ENCODE measurements at places on chromosomes 1 and 21.

GRCh38 chr21:38990424-38990794, 184.7 kb downstream of the ETS2 start:
- DNase-seq = no peak

DNA sequence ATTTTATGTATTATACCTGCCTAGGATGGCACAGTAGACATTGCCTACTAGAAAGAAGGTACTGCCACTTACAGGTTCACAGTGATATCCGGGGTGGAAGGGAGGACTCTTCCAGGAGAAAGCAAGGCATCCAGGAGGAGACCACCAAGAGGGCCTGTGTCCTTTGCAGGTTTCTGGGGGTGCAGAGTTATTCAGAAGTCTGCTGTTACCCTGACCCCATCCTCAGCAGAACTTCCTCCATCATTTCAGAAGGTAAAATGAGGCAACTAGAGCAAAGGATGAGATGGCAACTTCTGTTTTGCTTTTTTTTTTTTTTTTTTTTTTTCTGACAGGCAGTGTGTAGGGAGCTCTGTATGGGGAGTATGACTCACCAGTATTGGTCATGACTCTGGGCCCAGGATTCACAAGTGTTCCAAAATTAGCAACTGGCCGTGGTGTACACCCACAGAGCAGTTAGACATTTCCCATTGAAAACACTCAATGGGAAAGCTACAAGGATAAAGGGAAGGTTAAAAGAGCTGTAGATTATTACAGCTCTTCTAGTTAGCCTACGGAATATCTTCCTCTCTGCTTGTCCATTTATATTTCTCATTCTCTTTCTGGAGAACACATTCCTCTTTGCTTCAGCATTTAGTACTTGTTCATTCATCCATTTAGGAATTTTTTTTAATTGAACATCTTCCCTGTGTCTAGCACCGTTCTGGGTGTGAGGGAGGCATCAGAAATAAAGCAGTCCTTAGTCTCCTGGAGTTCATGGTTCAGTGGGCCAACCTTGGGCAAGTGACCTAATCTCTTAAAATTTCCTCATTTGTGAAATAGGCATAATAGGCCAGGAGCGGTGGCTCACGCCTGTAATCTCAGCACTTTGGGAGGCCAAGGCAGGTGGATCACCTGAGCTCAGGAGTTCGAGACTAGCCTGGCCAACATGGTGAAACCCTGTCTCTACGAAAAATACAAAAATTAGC, 50.5 kb upstream of the PPP2R5A start:
- DNase-seq = no peak

- DNase-seq = no peak
These were observed 10.2 kb downstream of the PRXL2B start for GRCh38 chr1:2596530-2597333.

DNA sequence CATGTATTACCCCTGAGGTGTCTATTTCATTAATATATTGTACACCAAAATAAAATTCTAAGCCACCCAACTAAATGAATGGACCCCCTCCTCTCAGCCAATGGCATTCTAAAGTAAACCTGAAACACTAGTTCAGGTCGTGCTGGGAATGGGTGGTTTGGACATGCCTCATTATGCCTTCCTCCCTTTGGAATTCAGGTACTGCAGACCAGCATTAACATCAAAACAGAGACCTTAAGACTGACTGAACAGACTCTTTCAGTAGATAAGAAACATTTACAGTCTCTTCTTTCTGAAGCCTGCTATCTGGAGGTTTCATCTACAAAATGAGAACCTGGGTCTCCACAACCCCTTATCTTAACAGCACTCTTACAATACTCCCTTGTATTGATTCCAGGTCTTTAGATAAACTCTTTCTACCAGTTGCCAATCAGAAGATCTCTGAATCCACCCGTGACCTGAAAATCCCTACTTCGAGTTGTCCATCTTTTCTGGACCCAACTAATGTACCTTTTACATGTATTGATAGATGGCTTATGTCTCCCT, 93.6 kb downstream of the PKN2 start:
- DNase-seq = no peak

GRCh38 chr1:169561692-169562091, 24.6 kb downstream of the F5 start:
- no peak for DNase-seq

DNA sequence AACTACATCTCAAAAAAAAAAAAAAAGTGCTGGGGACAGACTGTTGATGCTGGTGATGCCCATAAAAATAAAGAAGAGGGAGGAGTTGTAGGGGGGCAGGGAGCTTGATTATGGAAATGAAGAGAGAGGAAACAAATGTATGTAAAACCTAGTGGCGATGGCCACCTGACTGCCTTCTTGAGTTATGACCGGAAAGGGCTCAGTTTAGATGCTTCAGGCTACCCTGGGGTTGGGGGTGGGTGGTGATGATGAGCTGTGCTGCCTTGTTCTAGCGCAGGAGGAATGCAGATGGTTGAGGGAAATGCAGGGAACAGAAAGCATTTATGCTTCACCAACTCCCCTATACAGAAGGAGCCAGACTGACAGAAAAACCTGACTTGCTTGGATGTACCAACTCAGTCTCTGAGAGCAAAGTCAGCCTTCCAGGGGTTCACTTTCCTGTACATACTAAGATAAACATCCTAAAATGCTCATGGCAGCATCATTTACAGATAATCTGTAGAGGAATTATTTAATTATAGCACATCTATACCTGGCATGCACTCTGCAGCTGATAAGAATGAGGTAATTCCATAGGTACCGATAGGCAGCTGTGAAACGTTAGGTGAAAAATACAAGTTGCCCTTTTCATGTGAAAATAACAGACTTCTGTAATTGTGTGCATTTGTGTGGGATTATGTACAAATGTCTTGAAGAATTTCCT, 8.0 kb upstream of the BCAR3 start:
- DNase-seq = no peak

GRCh38 chr1:224183591-224184312, 712 bp downstream of the DEGS1 start:
- DNase-seq = no peak

GRCh38 chr1:119490925-119491324, 16.1 kb upstream of the HSD3B1 start:
- DNase-seq = no peak

DNA sequence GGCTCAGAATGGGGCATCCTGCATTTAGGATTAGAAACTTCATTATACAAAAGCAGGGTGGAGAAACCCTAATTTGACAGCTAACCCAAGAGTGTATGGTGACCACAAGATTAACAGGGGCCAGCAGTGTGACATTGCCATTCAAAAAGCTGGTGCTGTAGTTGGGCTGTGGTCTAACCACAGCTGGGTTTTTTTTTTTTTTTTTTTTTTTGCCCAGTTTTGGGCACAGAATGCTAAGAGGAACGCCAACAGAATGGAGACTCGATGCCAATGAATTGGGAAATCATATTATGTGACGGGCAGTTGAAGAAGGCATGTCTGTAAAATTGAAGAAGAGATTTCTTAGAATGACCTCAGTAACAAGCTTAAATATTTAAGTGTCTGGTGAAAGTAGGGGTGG, 58.4 kb downstream of the NFIA start:
- no peak for DNase-seq

GRCh38 chr1:178300352-178300699, 196.4 kb downstream of the CLEC20A start:
- DNase-seq = no peak

DNA sequence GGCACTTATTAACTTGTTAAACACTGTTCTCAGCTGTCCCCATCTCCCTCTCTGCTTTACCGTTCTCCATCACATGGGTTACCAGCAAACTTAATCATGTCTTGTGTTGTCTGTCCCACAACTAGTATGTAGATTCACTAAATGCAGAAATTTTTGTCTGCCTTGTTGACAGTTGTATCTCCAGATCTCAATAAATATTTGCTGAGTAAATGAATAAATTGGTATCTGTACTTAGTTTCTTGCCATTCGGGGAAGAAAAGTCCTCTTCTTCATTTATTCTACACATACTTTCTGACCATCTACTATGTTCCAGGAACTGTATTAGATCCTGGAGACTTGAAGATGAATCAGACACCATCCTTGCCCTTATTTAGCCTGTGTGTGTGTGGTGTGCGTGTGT, 97.9 kb downstream of the KCND3 start:
- no peak for DNase-seq

DNA sequence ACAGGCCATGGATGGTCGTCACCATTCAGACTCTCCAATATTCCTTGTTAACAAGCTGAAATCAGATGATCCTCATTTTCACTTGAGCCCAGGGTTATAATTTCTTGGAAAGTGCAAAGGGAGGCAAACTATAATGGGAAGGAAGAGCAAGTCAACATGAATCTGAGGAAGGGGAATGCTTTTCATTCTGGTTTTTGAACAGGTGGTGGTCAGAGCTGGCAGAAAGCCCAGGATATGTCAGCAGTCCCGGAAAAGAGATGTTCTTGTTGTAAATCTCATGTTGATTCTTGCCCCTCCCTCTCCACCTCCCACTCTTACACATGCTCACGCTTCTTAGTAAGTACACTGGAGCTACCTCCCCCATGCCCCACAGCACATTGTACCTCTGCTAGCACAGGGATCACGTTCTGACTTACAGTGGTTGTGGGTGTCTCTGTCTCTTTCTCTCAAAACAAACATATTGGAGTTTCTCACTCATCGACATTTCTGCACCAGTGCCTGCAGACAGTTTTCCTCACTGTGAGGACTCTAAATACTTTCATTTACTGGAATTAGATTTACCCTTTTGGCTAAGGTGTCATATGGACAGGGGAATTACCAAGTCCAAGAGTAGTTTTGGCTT, 77.6 kb downstream of the XCL2 start:
- no peak for DNase-seq

GRCh38 chr1:81446000-81446669, 354.6 kb upstream of the ADGRL2 start:
- no peak for DNase-seq

DNA sequence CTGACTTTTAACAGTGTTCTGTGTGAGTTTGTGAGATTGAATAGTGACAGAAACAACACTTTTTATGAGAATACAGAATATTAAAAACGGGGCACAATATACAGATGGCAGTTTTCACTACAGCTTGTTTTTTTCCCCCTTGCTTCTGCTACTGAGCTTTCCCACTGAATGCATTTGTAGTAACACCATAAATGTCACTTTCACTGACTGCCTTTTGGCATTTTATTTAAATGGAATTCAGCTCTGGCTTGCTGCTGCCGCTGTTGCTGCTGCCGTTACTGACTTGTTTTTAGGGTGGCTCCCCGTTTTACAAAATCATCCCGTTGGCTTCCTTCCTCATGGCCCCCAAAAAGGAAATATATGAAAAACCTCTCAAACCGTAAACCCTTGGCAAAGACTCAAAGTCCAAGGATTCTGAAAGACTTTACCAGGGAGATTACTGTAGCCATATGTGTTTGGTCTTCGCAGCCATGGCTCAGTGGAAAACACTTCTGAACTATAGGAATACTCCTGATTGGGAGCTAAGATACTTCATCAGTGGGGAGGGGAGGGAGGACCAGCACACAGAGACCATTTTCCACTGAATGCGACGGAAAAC, 151.0 kb downstream of the NUF2 start:
- no peak for DNase-seq

DNA sequence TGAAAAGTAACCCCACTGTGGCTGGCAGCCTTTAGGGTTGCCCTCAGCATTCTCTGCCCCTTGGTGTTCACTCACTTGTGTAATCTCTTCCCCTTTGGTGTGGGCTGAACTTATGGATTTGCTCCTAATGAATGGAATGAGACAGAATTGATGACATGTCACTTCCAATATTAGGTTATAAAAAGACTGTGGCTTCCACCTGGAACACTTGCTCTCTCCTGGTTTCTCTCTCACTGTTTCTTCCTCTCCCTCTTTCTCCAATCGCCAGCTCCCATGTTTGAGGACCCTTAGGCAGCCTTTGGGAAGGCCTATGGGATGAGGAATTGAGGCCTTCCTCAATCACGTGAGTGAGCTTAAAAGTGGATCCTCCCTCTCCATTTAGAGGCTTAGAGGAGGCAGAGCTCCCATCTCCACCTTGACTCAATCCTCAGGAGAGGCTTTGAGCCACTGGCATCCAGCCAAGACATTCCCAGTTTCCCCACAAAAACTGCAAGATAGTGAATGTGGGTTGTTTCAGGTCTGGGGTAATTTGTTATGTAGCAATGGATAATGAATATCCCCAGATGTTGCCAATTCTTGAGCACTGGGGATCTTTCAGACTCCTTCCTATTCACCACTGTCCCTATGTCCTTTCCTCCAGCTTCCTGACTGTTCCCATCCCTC, 95.5 kb upstream of the CD34 start:
- no peak for DNase-seq

- DNase-seq = no peak
These were observed 36.6 kb upstream of the ZFP69B start for GRCh38 chr1:40413527-40414252.

GRCh38 chr1:27301582-27302199, 20.3 kb upstream of the TMEM222 start:
- DNase-seq = no peak

GRCh38 chr1:107474877-107475612, 334.2 kb downstream of the NTNG1 start:
- no peak for DNase-seq

DNA sequence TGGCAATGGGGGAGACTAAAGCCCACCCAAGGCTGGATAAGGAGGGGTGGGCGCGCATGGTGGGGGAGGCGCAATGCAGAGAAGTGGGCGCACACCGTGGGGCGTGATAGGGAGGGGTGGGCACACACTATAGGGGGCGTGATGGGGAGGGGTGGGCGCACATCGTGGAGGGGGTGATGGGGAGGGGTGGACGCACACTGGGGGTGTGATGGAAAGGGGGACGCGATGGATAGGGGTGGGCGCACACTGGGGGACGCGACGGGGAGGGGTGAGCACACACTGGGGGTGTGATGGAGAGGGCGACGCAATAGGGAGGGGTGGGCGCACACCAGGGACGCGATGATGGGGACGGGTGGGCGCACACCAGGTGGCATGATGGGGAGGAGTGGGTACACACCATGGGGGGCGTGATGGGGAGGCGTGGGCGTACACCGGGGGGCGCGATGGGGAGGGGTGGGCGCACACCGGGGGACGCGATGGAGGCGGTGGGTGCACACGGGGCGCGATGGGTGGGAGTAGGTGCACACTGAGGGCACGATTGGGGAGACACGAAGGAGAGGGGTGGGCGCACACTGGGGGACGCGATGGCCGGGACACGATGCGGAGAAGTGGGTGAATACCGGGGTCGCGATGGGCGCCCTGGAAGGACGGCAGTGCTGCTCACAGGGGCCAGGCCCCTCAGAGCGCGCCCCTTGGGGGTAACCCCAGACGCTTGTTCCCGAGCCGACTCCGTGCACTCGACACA, 929 bp downstream of the SUMO3 start:
- no peak for DNase-seq

- no peak for DNase-seq
These were observed 11.4 kb upstream of the KIAA1614 start for GRCh38 chr1:180901076-180901990.

DNA sequence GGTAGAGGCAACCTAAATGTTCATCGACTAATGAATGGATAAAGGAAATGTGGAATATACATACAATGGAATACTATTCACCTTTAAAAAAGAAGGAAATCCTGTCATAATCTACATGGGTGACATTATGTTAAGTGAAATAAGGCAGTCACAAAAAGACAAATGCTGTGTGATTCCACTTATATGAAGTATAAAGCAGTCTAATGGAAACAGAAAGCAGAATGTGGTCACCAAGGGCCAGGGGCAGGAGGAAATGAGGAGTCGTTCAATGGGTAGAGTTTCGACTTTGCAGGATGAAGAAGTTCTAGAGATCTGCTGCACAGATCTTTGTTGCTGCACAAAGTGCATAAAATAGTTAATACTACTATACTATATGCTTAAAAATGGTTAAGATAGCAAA, 7.8 kb downstream of the DIPK1A start:
- no peak for DNase-seq

- no peak for DNase-seq
These were observed 407.0 kb downstream of the KIF26B start for GRCh38 chr1:245561665-245562234.

All from stimulated activated CD8-positive, alpha-beta memory T cell treated with anti-CD3 and anti-CD28 coated beads, Interleukin-12 subunit alpha, Interleukin-12 subunit beta, amount 100 ng/mL, for 1 hour (primary cell).